Stimulated activated naive CD4-positive, alpha-beta T cell (primary cell): ENCODE measurements at places on chromosomes 12 and 14.
A peak's percentile ranks its signal among the peaks of the same experiment; 100 is the strongest.

- no peak for DNase-seq
Measured at GRCh38 chr14:47300796-47301195, 374.6 kb downstream of the MDGA2 start.

DNA sequence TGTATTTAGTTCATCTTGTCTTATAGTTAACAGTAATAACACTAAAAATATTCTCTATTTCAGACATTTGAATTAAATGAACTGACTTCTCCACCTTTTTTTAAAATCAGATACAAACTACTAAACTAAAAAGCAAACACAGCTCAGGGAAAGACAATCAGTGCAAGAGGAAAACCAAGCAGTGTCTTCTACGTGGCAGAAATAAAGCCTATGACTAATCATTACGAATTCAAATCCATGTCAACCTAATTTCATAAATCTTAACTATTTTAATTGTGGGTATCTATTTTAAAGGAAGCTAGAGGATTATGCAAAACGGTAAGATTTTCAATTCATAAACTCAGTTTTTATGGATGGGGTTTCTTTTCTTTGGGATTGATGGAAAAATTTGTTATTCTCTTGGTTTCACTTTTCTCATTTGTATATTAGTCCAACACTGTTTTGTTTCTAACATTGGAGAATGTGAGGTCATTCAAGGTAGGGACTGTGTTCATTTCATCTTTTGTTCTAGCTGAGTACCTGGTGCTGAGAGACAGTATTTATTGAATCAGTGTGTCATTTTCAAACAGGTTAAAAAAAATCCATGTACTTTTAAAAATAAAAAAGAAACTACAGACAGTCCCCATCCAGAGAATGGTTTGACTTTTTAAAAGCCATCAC is 12.8 kb upstream of the PALS1 start:
- no peak for DNase-seq

- no peak for DNase-seq
Measured at GRCh38 chr12:85877459-85877858, 3.4 kb downstream of the NTS start.

DNA sequence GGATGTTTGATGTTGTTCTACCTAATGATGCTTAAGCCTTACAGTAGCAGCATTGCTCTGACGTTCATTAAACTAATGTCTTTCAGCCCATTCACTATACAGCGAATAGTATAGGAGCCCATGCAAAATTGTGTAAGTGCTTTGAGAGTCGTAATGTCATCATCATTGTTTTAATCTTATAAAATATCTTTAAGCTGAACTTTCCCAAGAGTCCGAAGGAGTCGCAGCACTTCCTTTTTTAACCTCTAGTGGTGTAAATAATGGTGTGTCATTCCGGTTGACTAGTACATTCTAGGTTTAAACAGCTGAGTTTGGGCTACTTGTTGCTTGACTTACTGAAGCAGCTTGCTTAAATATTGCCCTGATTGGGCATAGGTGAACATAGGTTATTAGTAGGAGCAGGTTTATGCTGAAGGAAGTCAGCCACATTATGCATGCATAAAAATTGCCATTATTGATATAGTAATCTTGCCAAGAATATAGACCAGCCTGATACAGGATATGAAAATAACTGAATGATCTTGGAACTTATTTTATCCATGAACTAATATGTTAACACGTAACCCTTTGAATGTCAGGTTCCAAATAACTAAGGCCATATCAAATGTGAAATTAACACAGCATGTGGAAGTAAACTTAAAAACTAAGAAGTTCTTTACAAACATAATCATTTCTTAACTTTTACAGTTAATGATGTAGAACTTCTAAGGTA is 2.6 kb downstream of the WNK1 start:
- DNase-seq: peak; percentile 54

DNA sequence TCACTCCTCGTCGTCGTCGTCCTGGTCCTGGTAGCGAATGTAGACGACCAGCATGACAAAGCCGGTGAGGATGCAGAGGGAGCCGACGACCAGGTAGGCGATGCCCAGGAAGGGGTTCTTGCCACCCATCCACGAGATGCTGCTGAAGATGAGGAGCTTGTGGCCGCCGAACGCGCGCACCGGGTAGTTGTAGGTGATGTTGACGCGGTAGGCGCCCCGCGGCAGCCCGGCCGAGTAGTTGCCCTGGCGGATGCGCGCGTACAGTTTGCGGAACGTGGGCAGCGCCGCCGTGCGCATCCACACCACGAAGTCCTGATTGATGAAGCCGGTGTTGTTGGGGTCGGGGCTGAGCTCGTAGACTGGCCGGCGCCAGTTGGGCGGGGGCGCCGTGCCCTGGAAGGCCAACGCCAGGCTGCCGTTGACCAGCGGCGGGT is 1.0 kb downstream of the TMEM30B start:
- no peak for DNase-seq

GRCh38 chr12:22797701-22798100 is 172.7 kb downstream of the ETNK1 start:
- no peak for DNase-seq

GRCh38 chr14:95519699-95520098 is 3.2 kb upstream of the SYNE3 start:
- DNase-seq: peak; percentile 56

GRCh38 chr12:119869720-119870119 is 7.4 kb downstream of the CIT start:
- DNase-seq: no peak

GRCh38 chr14:105481886-105482457 is 4.7 kb upstream of the CRIP1 start:
- peak; percentile 97 for DNase-seq

DNA sequence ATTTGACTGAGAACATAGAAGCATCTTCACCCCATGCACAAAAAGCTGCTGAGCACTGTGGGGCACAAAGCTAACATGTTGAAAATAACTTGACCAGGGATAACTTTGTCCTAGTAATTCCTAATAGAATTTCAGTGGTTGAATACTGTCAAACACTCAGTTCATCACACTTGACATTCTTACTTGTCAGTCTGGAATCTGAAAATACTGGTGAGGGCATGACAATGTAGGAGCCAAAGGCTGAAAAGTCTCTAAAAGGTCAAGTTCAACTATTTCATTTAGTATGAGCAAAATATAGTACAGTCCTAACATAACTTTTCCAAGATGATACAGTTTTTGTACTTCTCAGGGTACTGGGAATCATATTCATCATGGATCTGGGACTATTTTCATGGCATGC is 504.4 kb upstream of the LMO3 start:
- DNase-seq: no peak

GRCh38 chr14:55799508-55800095 is 219.6 kb downstream of the KTN1 start:
- no peak for DNase-seq

- no peak for DNase-seq
Measured at GRCh38 chr12:97748298-97748697, 285.7 kb downstream of the RMST start.

- DNase-seq: no peak
Measured at GRCh38 chr12:21502164-21502496, 541 bp downstream of the GOLT1B start.
